ENCODE measurements at places on chromosomes 4 and X.

GRCh38 chr4:81684352-81684751, 212.6 kb upstream of the RASGEF1B start:
- no peak for DNase-seq

GRCh38 chr4:34245276-34245675, 1999.0 kb downstream of the ARAP2 start:
- no peak for DNase-seq

DNA sequence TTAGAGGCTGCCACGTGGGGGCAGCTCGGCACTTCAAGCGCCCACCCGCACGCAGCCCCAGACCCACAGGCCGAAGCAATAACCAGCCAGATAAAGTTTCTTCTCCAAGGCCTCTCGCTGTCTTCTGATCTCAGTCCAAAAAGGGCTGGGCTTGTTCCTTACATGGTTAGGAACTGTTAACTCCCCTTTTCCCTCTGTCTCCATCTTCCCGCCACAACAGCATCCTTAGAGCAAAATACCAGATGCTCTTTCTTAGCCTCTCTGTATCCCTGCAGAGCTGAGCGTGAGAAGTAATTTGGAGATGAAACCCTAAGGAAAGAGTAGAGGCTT, 23.4 kb upstream of the KIAA1210 start:
- DNase-seq = no peak

- DNase-seq = no peak
Observed at GRCh38 chr4:156321203-156321602, 367.5 kb upstream of the CTSO start.

- no peak for DNase-seq
Observed at GRCh38 chr4:3384391-3384770, 57.4 kb upstream of the HGFAC start.

DNA sequence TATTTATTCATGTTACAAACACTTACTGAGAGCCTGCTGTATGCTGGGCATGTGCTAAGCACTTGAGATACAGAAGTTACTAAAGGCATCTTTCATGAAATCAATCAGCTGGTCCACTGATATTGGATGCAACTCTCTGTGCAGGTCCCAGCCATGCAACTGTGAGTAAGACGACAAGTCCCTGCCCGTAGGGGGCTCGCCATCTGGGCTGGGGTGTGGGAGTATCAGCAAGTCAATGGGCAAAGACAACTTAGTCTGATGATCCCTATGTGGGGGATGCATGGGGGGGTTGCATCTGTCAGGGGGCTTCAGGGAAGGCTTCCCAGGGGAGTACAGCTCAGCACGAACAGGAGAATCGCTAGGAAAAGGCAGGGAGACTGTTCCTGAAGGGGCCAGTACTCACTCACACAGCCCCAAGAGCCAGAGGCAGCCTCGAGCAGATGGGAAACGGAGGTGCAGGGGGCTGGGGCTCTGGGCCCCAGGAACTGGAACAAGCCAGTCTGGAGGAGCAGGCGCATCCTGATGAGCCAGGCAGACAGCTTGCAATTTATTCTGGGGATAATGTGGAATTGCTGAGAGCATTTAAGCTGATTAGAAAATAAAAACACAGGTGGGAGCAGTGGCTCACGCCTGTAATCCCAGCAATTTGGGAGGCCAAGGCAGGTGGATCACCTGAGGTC, 40.2 kb downstream of the CRMP1 start:
- no peak for DNase-seq

- DNase-seq = no peak
Observed at GRCh38 chr4:128825226-128825625, 15.7 kb downstream of the JADE1 start.

GRCh38 chrX:1535241-1536041, 1.5 kb downstream of the P2RY8 start:
- no peak for DNase-seq

- DNase-seq = no peak
Observed at GRCh38 chr4:138090918-138091676, 151.1 kb downstream of the SLC7A11 start.

- DNase-seq = no peak
Observed at GRCh38 chr4:26962720-26963119, 102.1 kb downstream of the STIM2 start.

DNA sequence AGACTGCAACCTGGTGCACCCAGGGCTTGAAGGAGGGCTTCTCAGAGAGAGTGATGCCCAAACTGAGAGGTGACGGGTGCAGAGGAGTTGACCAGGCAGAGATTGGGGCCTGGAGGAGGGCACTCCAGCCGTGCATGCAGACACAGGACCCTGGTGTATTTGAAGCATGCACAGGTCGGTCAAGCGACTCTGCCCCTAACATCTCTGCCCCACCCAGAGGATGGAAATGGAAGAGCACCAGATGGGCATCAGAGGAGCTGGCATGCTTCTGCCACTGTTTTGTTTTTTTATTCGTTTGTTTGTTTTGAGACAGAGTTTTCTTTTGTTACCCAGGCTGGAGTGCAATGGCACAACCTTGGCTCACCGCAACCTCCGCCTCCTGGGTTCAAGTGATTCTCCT, 320.9 kb downstream of the EVC2 start:
- DNase-seq = no peak

DNA sequence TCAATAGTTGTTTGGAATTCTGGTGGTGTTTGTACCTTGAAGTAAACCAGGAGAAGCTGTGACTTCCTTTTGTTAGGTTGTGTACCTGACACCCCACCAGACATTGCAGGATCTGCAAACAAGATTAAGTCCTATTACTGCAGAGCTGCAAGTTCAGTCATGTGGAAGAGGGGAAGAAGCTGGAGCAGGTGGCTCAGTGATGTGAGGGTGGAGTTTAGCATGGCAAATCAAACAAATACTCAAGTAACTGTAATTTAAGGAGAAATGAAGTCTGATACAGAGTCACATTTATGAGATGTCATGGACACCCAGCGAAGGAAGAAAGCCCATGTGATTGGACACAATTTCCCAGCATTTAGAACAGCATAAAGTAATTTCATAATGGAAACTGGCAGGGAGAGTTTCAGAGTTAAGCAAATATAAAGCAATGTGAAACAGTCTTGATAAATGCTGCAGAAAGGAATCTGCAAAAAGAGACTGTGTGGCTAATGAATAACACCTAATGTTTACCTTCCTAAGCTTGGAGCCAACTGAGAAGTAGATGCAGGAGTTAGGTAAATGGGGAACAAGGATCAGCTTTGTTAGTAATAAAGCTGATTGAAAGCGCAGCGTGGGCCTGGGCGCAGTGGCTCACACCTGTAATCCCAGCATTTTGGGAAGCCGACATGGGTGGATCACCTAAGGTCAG, 249.1 kb downstream of the GBA3 start:
- no peak for DNase-seq

DNA sequence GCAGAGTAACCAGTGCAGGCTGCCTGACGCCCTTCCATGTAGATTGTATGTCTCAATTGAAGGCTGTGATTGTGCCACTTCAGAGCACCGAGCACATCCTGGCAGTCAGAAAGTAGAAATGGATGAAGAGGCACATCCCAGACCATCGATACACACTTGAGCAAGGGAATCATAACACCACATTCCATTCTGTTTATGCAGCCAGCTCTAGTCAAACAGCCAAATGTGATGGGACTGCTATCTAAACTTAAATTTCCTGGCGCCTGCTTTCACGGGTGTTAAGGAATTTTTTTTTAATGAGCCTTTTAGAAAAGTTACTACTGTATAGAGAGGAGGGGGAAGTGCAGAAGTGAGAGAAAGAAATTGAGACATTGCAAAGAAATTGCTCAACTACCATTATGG, 84.4 kb downstream of the PPARGC1A start:
- no peak for DNase-seq

DNA sequence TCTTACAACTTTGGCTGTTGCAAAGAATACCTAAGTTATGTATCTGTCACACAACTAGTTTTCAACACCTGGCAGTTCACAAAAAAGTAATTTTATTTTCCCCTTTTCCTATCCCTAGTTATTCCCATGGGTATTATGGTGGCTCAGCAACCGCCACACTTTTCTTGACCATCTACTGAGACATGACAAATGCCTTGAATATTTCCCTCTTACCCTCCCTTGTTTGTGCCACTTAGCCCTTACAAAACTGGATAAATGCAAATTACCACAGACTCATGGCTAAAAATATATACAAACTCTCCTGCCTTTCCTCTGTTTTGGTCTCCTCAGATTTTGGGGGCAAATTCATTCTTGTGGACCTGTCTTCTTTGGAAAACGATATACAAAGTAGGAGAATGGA, 72.1 kb downstream of the AMOT start:
- no peak for DNase-seq
